Fibroblast of mammary gland (primary cell): ENCODE measurements at places on chromosomes 5 and 9.
A peak's percentile ranks its signal among the peaks of the same experiment; 100 is the strongest.

GRCh38 chr5:14684757-14685156 is 20.2 kb downstream of the OTULIN start:
- DNase-seq = no peak

GRCh38 chr9:93231121-93231694 is 47.3 kb downstream of the WNK2 start:
- no peak for DNase-seq

GRCh38 chr5:95620870-95621838 is 1.3 kb downstream of the GPR150 start:
- DNase-seq = no peak

DNA sequence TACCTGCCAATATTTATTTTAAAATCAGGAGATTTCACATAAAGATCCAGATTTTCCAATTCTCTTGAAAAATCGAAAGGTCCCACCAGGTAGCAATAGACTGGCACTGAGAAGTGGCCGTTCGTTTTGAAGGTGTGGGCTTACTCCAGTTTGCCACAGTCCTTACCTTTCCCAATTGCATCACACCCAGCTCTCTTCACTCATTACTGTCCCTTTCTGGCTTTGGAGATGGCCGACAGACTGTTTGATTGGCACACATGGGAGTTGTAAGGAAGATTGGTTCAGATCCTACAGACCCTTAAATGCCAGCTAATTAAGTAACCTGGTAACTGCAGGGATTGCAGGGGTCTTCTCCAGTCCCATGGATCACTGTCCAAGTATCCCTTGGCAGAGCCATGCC is 68.7 kb upstream of the LARP1 start:
- DNase-seq = peak; percentile 19

DNA sequence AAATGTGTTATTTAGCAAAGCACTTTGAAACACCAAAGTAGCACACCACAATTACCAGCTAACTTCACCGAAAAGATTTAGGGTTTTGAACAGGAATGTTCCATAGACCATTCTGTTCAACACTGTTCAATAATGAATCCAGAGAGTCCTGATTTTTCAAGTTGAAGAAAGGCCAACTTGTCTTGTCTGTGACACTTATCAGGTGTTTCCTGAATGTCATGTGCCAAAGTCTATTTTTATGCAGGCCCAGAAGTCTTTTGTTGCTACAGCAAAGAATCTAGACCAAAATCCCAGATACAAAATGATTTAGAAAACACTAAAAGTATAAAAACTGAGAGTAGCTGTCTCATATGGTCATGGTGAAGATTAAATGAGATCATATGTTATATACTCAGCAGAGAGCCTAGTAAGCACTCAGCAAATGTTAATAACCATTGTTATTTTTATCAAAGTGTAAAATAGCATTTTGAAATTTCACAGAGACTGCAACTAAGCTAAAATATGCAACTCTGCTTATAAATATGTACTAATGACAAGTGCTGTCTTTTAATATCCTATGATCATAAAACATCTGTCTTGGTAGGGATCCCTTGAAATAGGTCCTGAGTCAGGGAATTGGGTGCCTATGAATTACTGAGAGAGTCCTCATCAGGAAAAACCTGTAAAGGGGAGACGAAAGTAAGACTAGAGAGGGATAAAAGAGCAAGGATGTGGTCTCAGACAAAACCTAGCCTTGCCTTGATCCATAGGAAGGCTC is 122.4 kb upstream of the SLC12A2 start:
- DNase-seq = no peak
